ENCODE measurements at places on chromosomes 11 and 22.

DNA sequence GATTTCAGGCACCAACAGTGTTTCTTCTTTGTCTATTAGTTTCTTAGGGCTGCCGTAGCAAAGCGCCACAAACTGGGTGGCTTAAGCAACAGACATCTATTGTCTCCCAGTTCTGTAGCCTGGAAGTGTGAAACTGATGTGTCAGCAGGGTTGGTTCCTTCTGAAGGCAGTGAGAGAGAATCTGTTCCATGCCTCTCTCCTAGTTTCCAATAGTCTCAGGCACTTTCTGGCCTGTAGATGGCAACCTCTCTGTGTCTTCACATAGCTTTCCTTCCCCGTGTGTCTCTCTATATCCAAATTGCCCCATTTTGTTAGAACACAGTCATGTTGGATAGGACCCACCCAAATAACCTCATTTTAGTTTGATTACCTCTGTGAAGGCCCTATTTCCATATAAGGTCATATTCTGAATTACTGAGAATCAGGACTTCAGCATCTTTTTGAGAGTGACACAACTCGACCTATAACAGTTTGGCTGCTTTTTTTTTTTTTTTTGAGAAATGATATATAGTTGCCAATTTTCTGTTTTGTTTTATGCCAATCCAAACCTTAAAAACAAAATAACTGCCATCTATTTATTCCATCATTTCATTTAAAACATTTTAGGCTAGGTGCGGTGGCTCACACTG lies 108.2 kb downstream of the SLC36A4 start:
- DNase-seq: no peak

GRCh38 chr11:11708256-11708655 lies 86.5 kb upstream of the GALNT18 start:
- no peak for DNase-seq

DNA sequence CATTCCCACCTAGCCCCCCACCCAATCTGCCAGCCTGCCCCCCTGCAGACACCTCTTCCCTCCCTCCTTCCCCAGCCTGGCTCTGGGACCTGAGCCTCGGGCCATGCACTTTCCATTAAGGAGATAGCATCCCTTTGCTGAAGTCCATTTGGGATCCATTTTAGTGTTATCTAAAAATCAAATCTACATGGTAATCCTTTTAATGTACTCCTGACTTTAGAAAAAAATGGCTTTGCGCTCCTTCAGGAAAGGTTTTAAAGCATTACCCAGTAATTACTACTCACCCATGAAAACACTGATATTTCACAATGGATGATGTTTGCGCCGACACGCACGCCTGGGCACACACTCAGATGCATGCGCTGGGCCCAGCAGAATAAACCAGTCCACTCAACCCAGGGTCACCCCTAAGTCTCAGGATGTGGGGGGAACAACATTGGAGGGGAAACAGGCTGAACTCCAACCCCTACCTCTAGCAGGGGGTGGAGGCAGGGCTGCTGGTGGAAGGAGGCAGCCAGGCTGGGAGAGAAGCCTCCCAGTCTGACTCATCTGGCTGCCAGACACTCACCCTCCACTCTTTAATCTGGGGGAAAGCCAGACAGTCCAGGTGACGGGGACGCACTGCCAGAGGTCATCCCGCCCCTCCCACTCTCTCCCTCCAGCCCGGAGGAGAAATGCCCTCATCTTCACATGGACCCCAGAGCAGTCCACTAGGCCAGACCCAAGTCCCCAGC lies 29.8 kb downstream of the LMO1 start:
- no peak for DNase-seq

DNA sequence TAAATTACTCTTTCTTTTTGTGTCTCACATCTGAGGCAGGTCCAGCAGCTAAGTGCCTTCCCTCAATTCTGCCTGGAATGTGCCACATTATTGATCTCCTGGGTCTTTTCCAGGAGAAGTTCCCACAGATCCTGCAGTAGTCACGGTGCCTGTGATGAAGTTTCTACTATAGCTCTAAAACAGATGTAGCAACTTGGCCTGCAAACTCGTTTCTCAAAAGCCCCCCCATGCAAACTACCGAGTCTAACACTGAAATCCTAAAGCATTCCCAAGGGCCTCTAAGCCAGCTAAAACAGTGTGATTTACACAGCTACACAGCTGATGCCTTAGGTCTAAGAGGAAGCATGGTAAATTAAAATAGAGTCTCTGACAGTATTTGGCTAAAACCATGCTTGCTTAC lies 54.3 kb downstream of the DDI1 start:
- no peak for DNase-seq

DNA sequence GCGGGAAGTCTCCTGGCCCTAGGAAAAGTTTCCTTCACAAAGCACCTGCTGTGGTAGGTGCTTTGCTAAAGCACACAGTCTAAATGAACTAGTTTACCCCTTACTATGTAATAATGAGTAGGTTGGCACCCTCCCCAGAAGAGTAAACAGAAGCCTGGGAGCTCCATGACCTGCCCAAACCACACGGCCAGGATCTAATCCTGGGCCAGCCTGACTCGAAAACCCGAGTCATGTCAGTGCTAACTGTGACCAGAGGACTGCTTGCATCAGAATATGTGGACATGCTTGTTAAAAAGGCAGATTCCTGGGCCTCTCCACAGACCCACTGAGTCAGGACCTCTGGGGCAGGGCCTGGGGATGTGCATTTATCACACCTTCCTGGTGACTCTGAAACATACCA lies 67.7 kb downstream of the PANX1 start:
- no peak for DNase-seq

- peak; percentile 71 for DNase-seq
These were observed 89.2 kb upstream of the CRTAM start for GRCh38 chr11:122749005-122749687.

DNA sequence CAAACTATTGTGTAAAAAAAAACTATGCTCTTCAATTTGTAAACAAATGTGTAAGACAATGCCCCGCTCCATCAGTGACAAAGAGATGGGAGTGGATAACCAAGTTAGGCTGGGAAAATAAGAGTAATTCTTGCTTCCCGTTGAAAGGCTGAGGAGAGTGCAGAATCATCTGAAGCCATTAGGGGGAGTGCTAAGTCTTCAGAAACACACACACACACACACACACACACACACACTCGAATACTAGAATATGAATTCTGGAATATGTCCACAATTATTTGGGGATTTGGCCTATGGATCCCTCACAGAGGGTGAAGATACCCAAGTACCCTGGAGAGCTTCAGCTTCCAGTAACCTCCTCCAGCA lies 27.8 kb upstream of the ROBO3 start:
- no peak for DNase-seq

DNA sequence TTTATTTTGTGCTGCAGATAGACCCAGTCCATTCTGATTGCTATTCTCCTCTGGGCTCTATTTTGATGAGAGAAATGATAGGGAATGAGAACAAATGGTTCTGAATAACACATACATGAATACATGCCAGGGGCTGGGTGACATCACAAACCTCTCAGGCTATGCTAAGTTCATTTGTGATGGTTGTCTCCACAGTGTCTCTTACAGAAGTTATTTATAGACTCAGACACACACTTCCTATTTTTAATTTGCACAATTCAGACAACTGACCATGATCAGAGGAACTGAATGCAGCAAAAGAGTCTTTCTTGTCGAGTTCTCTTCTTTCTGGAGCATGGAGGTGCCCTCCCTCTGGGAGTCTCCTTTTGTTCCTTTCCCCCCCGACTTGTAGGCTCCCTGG lies 991.7 kb downstream of the OPCML start:
- DNase-seq: no peak

DNA sequence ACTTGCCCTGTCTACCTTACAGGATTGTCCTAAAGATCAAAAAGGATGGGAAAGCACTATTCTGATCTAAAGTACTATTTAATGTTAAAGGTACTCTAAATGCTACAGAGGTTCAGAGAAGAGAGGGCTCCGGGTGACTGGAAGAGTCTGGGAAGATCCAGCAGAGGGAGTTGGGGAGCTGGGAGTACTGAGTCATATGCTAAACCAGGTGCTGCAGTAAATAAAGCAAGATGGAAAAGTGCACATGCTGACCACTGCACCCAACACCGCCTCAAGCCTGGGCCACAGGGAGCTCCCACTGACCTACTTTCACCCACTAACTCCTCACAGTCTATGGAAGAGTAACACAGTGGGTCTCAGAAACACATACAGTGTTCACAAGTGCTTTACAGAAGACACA lies 49.3 kb downstream of the WT1 start:
- no peak for DNase-seq

DNA sequence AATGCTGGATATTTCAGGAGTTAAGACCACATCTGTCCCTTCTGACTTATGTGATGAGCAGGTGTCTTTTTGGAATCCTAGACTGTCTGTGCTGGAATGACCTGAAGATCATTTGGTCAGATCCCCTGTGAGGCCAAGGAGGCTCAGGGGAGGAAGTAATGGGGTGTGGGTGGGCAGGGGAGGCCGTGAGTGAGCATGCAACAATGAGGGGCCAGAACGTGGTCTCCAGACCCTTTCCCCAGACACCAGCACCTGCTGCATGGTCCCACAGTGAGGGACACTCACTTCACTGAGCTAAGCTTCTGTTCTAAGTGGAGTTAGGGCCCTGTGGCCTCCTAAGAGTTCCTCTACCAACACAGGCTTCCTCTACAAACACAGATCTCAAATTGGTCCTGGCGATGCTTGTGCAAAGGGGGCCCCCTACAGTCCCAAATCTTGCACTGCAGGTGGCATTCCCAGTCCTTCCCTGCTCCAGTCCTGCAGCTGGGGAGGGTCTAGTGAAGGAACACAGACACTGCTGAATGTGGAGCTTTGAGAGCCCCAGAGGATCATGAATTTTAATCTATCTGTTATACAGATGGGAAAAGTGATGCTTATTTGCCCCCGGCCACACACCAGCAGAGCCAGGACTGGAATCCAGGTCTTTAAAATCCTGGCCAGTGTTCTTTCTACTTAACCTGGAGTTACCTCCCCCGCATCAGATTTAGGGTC lies 7.4 kb downstream of the USP2 start:
- no peak for DNase-seq

DNA sequence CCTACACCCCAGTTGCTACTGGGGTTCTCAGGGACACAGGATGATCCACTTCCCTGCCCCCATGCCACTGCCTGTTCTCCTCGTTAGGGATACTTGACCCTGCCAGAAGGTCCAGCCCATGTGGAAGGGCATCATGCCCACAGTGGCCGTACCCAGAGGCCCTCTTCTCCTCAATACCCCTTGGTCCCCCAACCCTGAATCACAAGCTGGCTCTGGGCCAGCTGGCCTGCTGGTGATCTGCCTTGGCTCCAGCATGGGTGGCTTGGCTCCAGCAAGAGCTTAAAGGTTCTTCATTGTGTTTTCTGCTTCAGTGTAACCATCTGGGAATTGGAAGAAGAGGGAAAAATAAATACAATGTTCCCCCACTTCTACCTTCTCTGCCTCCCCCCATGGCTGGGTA lies 11.1 kb upstream of the TPBGL start:
- DNase-seq: no peak

GRCh38 chr11:125088576-125089455 lies 22.6 kb downstream of the TMEM218 start:
- no peak for DNase-seq

DNA sequence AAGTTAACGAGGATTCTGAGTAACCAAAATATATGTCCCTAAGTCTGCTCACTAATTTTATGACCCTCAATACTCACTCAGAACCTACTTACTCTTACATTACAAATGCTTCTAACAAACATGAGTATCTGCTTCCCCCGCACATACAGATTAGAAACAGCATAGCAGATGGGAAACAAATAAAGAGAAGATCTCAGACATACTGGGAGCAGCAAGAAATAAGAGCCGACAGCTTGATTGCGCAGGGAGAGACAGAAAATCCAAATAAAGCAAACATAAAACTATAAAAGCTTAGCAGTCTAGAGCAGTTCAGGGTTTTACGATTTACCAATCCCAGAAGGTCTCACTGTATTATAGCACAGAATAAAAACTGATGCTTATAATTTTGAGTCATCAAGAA lies 89.1 kb upstream of the DBX1 start:
- no peak for DNase-seq

- DNase-seq: no peak
These were observed 27.9 kb downstream of the GRAP2 start for GRCh38 chr22:39928536-39929520.

GRCh38 chr11:117473481-117474091 lies 145.9 kb downstream of the CEP164 start:
- DNase-seq: no peak

DNA sequence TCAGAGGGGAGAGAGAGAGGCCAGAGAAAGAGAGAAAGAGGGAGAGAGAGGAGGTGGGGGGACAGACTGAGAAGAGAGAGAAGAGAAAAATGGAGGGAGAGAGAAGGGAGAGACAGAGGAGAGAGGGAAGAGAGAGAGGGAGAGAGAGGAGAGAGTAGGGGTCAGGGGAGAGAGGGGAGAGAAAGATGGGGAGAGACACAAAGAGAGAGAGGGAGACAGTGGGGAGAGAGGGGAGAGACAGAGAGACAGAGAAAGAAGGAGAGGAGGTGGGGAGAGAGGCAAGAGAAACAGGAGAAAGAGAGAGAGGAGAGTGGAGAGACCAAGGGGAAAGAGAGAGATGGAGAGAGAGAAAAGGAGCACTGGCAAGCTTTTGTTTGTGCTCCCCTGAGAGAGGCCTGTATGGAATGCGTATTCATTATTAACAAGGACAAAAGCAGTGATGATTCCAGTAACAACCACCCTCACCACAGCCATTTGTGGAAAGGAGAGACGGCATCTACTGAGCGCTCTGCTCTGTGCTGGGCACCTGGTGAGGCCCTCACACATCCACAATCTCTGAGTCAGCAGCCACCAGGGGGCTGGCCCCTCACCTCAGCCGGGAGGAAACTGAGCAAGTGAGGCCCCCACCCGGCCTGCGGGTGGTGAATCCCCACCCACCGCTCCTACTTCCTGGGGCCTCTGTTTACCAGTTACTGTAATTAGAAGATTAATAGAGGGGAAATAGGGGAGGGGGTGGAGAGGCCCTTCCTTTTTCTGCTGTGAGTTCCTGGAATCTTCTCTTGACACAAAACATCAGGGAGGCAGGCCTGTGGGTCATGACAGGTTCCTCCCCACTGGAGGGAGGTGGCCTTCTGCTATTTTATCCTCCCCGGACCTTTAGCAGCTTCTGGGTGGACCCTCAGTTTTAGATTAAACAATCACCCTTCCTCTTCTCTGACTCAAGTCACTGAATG lies 14.6 kb upstream of the MIAT start:
- peak; percentile 48 for DNase-seq
